CD4-positive, alpha-beta T cell treated with Interferon alpha-2 for 1 hour (primary cell): ENCODE measurements at places on chromosomes 12 and 14.

GRCh38 chr14:25049568-25050268 lies at the start of gene STXBP6:
TSS of gene STXBP6 (minus strand) at chr14:25050147. CDS start at chr14:24974818, 75,329 bp downstream.
- DNase-seq, result no peak

DNA sequence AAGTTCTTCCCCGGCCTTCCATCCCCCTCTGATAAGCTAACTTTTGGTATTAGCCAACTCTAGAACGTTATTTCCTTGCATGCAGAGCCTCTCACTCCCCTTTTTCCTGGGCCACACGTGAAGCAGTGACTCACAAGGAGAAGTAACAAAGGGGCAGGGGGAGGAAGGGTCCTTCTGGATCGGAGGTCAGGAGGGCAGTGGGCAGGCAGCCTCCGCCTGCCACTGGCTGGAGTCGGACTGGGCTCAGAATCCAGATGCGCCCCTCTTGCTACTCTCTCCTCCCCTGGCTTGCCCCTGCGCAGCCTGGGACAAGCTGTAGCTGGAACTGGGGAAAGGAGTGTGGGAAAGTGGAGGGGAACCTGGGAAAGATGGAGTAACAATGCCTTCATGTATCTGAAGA lies 55.0 kb downstream of the TPCN1 start:
- DNase-seq, result no peak

DNA sequence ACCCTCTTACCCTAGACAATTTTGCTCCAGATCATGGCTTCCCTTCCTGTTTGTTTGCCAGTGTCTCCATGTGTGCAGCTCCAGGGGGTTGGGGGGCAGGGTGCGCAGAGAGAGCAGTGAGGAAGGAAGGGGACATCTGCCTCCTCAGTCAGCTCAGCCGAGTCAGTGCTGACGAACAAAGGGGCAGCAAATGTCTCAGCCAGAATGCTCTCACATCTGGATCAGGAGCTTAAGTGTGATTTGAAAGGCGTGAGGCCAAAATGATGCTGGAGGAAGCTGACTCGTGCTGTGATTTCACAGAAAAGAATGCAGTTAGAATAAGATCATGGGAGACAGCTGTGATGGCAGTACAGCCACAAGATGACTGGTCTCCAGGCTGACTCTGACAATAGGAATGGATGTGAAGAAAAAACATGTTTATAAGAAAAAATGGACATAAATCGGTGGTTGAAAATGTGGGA lies 27.1 kb upstream of the CDK17 start:
- no peak for DNase-seq

DNA sequence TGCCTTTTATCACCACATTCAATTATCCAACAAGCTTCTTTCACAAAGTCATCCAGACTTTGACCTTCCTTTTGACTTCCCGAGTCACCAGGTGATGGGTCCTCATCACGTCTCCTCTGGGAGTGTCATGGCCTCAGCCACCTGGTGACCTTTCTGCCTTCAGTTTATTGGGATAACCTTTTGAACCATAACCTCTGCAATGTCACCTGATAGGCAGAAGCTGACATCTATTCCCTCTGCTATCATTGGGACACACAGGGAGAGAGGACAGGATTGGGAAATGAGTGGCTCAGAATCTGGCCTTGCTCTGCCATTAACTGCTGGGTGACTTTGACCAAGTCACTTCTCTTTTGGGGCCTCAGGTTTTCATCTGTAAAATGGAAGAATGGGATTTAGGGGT lies 388.7 kb downstream of the NUAK1 start:
- DNase-seq, result no peak

- DNase-seq, result no peak
Observed at GRCh38 chr12:44441155-44441554, 435.0 kb downstream of the NELL2 start.

GRCh38 chr12:58881816-58882215 lies 38.5 kb downstream of the LRIG3 start:
- no peak for DNase-seq

DNA sequence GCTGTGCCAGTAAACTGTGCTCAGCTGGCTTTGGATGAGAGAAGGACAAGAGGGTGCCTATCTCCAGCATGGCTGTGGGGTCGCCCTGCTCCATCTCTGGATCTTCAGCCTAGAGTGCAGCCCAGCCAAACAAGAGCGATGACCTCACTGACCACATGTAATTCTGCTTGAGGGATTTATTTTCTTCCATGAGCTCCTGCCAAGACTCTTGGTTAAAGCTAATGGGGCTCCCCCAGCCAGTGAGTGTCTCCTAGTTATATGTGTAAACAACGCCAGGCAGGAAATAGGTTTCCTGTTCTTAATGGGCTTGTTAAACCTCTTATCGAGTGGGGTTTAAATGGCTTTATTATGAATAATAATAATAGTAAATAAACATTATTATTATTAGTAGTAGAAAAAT lies 397.2 kb downstream of the NRXN3 start:
- no peak for DNase-seq

GRCh38 chr12:9049520-9050133 lies 60.3 kb downstream of the KLRG1 start:
- peak; percentile 74 for DNase-seq

DNA sequence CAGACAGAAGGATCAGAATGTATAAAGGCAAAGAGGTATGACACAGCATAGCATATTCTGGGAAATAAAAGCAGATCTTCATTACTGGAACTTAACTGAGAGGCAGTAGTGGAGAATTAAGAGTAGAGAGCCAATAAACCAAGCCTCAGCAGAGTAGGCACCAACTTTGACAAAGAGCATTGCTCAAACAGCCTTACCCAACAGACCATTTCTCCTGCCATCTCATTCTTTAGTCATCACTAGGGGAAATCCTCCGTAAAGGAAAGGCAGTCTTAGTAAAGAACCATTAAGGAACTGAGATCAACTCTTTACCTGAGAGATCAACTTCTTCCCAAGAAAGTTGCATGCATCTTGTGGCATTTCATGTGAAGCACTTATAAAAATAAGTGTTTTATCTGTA lies 36.6 kb downstream of the SENP1 start:
- no peak for DNase-seq

GRCh38 chr12:124565656-124566160 lies 1.7 kb downstream of the NCOR2 start:
- no peak for DNase-seq

DNA sequence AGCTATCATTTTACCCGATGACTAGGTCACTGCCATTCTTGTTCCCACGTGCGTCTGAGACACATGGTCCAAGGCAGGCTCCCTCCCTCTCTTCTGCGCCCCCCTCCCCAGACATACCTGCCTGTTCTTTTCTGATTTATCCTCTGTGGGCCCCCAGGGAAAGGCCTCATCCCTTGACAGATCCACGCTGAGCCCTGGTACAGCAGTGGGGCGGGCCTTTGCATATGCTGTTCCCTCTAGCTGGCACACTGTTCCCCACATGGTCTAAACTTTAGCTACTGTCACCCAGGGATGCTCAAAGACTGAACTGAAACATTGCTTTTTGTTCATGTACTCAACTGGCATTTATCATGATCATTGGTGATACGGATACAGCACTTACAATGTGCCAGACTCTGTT lies 122.5 kb downstream of the SCARB1 start:
- DNase-seq, result no peak

DNA sequence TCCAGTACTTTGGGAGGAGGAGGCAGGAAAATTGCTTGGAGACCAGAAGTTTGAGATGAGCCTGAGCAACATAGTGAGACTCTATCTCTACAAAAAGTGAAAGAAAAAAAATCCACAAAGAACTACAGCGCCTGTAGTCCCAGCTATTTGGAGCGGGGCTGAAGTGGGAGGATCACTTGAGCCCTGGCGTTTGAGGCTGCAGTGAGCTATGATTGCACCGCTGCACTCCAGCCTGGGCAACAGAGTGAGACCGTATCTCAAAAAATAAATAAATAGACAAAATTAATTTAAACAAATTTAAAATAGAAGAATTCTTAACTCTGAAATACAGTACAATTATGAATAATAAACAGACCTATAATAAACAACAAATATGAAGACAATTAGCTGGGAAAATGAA lies 40.9 kb downstream of the ATL1 start:
- no peak for DNase-seq

DNA sequence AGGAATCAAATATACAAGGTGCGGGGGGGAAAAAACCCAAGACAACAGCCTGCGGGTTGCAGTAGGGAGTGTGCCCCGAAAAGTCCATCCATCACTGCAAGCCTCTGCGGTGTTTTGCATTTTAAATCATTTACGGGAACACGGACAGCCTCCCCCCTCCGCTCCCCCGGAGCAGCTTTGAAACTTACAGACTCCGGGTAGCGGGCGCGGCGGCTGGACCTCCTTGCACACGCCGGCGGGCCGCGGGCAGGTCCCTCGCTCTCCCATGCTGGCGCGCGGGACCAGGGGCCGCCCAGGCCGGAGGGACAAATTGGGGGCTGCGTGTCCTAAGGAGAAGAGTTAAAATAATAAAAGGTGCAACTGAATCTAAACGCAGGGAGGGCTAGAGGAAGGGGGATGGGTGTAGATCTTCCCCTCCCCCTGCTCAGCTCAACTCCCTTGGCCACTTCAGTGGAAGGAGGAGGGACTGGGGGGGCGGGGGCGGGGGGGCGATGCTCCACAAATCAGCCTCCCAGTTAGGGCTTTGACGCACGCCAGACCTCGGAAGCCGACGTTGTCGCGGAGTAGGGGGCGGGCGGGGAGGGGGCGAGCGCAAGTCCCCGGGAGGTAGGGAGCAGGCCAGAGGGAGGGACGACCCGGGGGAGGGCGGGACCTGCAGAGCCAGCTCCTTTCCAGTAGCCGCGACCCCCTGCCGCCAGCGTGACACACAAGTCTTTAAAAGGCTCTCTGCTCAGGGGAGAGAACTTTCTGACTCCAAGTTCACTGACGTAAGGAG lies at the start of gene KCNJ8:
Gene KCNJ8 (minus strand): TSS at position 349 of the 775 bp plus-strand sequence. CDS start 1,090 bp downstream, outside the sequence.
- DNase-seq, result no peak

GRCh38 chr14:101928415-101928841 lies 35.9 kb upstream of the DYNC1H1 start:
- DNase-seq, result no peak

DNA sequence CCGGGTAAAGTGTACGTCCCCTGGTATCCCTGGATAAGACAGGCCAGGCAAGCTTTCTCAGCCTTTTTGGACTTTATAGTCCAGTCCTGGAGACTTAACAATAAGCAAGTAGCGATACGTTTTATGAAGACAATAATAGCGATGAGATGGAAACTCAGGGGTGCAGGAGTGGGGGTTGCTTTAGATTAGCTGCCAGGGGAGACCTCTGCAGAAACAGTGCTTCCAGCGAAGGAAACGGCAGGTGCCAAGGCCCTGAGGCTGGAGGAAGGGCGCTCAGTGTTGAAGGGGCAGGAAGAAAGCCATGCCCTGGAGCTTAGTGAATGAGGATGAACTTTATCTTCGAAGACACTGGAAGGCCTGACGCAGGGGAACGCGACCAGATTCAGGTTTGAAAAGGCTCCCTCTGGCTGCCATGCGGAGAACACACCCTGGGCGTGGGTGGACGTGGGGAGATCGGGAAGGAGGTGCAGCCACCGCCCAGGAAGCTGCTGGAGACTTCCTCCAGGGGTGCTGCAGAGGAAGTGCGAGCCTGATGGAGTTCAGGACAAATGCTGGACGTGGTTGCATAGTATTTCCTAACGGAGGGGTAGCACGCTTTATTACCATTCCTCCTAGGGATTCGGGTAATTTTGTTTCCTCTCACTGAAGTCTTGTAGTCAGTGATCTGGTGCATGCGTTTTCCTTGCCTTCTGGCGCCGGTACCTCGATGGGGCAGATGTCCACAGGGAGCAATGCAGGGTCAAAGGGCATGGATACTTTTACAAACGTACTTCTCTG lies 26.1 kb upstream of the UBC start:
- peak; percentile 84 for DNase-seq

DNA sequence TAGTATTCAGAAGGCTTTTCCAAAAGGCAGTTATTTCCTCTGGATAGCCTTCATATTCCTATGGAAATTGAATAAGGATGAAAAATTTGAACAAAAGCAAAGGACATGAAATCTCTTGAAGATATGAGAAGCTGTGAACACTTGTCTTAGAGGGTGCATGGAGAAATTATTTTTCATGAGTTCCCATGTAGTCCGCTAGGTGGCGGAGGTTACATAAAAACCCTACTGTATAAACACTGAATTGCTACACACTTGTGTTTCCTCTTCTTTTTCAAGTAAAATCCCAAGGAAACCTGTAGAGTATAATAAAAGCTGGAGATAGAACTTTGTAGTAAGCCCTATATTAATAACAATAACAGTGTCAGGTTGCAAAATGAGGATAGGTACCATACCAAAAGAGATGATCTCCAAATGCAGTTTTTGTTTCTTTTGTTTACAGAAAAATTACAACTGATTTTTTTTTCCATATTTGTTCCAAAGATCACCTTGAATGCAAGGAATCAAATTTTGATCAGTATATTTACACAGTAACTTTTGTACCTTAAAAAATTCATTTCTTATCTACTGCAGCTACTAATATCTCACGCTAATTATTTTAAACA lies 37.8 kb upstream of the OR4E1 start:
- no peak for DNase-seq

GRCh38 chr12:84785951-84786350 lies 126.6 kb downstream of the SLC6A15 start:
- no peak for DNase-seq

DNA sequence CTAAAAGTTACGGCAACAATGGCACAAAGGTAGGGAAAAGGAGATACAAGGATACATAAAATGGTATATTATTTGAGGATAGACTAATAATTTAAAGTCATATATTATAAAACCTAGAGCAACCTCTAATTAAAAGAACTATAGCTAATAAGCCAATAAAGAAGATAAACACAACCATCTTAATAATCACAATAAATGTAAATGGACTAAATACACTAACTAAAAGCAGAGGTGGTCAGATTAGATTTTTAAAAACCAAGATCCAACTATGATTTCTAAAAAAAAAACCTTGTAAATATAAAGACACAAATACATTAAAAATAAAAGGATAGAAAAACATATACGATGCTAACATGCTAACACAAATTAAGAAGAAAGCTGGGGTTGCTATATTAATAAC lies 10.7 kb upstream of the LLPH start:
- no peak for DNase-seq

DNA sequence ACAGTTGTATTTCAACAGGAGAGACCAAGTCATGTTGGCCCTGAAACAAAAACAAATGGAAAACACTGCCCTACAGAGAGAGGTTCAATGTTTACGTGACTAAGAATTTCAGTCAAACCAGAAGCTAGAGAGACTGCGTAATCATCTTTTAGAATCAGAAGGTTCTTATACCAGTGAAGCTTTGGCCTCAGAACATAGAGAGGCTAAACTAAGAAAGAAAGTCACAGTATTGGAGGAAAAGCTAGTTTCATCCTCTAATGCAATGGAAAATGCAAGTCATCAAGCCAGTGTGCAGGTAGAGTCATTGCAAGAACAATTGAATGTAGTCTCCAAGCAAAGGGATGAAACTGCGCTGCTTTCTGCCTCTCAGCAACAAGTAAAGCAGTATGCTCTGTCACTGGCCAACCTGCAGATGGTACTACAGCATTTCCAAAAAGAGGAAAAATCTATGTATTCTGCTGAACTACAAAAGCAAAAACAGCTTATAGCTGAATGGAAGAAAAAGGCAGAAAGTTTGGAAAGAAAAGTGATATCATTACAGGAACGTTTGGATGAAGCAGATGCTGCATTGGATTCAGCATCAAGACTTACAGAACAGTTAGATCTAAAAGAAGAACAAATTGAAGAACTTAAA lies 32.5 kb upstream of the NUAK1 start:
- no peak for DNase-seq
